ENCODE measurements at places on chromosomes 3 and 15.

GRCh38 chr3:37741644-37742043 lies 120.0 kb upstream of the CTDSPL start:
- DNase-seq, result no peak

GRCh38 chr3:66463054-66463631 lies 37.7 kb downstream of the LRIG1 start:
- no peak for DNase-seq

DNA sequence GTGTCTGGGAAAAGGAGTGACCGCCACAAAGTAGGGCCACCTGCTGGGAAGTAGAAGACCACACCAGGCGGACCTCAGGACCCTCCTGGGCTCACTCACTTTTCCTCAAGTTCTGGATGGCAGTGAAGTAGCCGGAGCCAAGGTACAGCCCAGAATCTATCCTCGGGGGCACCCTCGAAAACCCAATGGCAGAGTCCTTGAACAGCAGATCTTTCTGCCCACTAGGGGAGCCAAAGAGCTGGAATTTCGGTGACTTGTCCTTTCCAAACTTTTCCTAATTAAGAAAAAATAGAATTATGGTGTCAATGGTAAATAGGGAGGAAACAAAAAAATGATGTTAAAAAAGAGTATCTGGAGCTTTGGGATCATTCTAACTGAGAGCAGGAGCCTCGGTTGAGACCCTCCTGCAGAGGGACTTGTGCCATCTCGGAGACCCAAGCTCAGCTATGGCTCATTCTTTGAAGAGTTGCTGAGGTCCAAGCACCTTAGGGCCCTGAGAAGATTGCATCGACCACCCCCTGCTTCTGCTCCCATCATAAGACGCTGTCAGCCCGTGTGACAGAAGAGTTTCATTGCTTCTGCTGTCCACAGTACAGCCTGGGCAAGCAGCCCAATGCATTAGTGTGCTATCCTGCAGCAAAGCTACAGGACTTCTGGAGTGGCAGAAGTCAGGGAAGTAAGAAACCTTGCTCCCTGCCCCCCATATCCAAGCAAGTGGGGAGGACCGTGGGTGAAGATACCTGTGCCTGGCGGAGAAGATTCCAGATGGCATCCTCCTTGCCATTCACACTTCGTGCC lies 14.8 kb downstream of the LTF start:
- DNase-seq, result no peak

- no peak for DNase-seq
Measured at GRCh38 chr3:140258222-140258724, 323.3 kb downstream of the CLSTN2 start.

- no peak for DNase-seq
Measured at GRCh38 chr3:33218446-33219174, at the start of gene SUSD5. TSS of gene SUSD5 (minus strand) at chr3:33218810. CDS start at chr3:33218797, 13 bp downstream.

GRCh38 chr15:58451826-58452225 lies 20.0 kb downstream of the LIPC start:
- DNase-seq, result no peak

GRCh38 chr3:119238363-119238762 lies 2.3 kb downstream of the B4GALT4 start:
- DNase-seq, result no peak

- no peak for DNase-seq
Measured at GRCh38 chr15:81939604-81940440, 106.0 kb downstream of the MEX3B start.

DNA sequence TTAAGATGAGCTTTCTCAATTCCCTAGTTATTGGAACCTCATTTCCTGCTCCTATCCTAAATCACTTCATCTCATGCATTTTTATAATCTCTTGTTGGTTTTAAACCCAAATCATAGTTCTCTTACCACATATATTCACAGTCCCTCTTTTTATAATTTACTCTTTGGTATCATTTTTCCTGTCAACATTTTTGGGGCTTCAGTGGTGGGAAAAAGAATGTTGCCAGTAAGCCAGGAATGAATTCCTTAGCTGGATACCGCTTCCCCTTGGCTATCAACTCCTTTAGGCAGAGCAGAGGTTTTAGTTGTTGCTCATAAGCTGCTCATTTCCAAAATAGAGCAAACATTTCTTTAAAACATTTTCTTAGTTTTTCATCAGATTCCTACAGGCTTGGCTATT lies 112.3 kb downstream of the GALK2 start:
- DNase-seq, result no peak
